ENCODE measurements at places on chromosomes 2 and 18.

- DNase-seq = no peak
These were observed 6.2 kb upstream of the SDC1 start for GRCh38 chr2:20231159-20231558.

GRCh38 chr2:180991361-180991760 lies 11.0 kb downstream of the UBE2E3 start:
- no peak for DNase-seq

DNA sequence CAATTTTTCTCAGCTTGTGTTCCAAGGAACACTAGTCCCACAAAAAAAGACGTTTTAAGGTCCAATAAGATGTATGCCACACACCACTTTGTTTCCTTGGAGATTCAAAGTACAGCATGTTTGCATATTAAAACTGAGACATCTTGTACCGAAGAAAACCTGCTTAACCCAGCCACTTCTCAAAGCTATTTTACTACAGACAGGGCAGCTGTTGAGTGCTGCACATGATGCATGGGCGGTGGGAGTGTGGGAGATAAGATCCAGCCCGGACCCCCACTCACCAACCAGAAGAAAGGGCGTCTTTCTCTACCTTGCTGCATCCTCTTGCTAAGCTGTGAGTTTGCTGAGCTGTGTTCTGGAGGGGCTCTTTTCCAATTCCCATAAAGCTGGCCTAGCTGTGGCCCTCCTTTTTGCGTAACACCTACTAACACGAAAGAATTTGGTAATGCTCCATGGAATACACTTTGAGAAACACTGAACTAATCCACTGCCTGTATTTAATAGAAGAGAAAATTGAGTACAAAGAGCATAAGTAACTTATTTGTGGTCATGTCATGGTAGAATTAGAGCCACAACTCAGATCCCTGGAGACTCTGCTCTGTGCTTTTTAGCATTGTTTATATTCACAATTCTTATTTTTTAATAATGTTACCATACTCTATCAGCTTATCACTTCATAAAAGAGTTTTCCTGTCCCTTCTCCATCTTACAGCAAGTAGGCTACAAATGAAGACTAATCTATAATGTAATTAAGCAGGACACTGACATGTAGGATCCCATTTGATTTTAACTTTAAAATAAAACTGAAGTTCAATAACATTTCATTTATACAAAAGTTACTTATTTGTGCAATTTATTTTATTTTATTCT lies 90.0 kb downstream of the PLEKHM3 start:
- DNase-seq = no peak

GRCh38 chr18:74982946-74983635 lies 225.8 kb downstream of the PTGR3 start:
- no peak for DNase-seq

- no peak for DNase-seq
These were observed 139.8 kb downstream of the RNF152 start for GRCh38 chr18:61752973-61753372.

DNA sequence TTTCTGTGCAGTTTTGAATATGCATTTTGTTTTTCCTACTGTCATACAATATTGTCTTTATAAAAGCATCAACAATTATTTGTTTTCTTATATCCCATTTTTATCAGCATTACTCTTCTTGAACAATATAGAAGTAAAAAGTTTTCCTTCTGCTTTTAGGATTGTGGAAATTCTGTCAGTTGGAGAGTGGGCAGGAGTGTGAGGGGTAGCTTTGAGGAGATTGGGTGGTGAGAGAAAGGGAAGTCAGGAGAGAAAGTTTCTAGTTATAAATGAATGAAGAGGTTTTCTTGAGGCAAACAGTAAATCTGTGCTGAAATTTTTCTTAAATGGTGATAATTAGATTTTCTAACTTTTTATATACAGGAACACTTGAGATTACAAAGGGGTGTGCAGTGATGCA lies 151.7 kb upstream of the NOSTRIN start:
- DNase-seq = no peak

DNA sequence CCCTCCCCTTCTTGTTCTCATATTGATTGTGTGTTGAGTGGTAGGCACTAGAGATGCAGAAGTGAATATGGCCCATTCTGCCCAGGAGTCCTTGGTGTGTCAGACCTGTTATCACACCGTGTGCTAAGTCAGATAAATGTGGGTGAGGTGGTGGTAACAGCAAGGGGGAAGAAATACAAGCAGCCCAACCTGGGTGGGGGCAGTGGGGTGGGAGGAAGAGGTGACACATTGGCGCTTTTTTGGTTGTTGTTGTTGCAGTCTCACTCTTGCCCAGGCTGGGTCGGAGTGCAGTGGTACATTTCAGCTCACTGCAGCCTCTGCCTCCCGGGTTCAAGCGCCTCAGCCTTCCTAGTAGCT lies 12.8 kb downstream of the B3GNT2 start:
- DNase-seq = no peak

- no peak for DNase-seq
These were observed 286.5 kb downstream of the C1D start for GRCh38 chr2:67776276-67776675.

- peak; percentile 56 for DNase-seq
These were observed 14.3 kb upstream of the TMEM185B start for GRCh38 chr2:120237491-120237902.

DNA sequence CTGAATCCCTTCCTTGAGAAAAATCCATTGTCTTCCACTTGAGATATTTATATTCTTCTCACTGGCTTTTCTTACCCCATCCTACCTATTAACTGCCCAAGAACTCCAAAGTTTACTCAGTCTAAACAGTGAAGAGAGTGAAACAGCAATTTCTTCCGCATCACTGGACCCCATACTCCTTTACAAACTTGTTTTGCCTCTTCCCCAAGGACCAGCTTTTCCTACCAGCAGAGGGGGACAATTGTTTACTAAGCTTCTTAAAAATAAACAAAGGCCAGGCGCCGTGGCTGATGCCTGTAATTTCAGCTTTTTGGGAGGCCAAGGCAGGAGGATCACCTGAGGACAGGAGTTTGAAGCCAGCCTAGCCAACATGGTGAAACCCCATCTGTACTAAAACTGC lies 52.0 kb downstream of the LRATD1 start:
- no peak for DNase-seq

DNA sequence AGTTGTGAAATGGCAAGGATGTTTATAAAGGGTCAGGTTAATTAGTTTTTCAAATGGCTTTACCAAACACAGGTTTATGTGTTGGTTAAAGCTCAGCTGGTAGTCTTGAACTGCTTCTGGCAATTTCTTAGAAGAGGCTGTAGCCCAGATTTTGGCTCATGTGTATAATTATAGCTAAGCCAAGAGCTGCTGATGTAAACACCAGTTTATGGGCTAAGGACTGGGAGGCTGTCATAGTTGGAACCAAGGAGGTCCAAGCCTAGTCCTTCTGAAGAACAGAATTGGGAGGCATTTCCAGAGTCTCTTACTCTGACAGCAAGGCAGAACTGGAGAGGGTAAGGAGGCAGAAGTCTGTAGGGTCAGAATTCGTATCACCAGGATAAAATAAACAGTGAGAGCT lies 25.4 kb downstream of the UBE2E3 start:
- no peak for DNase-seq

DNA sequence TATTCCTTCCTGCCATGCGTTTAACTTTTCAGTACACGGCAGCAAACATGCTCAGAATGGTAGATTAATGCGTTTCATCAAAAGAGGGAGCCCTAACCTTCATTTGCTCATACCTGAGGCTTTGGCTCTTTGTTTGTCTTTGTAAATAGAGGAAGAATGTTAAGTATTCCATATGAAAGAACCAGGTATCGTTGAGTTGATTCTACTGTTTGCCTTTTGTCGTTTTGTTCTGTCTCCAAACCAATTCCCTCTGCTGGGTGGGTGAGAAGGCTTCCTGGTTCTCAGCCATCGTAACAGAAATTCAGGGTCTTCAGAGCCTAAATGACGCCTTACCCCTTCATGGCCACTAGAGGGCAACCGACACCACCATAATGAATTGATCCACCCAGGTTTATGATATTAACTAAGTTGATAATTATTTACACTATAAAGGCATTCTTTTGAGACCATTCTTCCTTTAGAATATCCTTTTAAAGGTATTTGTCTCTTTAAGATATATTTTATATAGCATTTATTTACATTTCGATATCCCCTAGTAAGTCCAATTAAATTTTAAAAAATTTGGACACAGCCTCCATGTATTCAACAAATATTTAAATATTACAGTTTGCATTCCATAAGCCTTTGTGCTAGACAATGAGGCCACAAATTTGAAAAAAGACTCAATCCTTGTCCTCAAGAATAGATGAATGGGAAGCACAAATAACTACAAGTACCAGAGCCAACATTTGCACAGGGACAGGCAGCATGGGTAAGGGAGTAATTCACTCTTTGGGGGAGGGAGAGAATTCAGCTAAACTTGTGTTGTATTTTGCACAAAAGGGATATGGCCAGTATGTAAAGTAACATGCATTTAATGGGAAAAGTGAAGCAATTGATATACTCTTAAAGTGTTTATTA lies 48.1 kb downstream of the TIMM21 start:
- no peak for DNase-seq

DNA sequence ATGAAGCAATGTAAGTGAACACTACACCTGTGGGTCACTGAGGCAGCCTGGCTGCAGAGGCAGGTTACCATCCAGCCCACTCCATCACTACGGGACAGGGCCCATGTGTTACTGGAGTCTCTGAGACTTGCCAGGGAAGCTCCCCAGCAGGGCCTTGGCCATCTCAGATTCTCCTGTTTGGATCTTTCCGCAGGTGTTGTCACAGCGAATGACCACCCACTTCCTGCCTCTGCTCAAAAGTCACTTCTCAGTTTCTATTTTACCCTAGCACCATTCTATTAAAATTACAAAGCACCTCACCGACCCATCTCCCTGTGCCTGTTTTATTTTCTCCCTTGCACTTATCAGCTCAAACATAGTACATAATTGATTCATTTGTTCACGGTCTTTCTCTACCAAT lies 34.5 kb upstream of the L3MBTL4 start:
- no peak for DNase-seq

GRCh38 chr18:49169037-49169521 lies 218.3 kb upstream of the SMAD7 start:
- no peak for DNase-seq

- DNase-seq = no peak
These were observed 11.8 kb downstream of the TSHZ1 start for GRCh38 chr18:75222407-75222806.

DNA sequence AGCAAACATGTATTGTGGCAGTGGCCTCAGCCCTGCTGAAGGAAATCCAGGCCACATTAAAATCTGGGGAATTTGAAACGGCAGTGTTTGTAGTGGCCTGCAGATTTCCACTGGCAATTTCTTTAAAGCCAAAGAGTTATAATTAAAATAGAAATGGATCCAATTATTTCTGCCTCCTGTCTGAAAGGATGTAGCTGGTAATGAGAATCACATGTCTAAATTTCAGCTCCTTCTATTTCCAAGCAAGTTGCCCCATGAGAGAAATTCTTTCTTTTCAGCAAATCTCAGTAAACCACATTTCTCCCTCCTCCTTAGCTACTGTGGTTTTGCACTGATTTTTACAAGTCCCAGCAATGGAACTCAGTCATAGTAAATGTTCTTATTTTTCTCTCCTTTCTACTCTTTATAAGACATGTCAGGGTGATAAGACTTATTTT lies 55.4 kb upstream of the ZNF396 start:
- no peak for DNase-seq

- no peak for DNase-seq
These were observed 1196.1 kb upstream of the CDH2 start for GRCh38 chr18:29373000-29373399.

DNA sequence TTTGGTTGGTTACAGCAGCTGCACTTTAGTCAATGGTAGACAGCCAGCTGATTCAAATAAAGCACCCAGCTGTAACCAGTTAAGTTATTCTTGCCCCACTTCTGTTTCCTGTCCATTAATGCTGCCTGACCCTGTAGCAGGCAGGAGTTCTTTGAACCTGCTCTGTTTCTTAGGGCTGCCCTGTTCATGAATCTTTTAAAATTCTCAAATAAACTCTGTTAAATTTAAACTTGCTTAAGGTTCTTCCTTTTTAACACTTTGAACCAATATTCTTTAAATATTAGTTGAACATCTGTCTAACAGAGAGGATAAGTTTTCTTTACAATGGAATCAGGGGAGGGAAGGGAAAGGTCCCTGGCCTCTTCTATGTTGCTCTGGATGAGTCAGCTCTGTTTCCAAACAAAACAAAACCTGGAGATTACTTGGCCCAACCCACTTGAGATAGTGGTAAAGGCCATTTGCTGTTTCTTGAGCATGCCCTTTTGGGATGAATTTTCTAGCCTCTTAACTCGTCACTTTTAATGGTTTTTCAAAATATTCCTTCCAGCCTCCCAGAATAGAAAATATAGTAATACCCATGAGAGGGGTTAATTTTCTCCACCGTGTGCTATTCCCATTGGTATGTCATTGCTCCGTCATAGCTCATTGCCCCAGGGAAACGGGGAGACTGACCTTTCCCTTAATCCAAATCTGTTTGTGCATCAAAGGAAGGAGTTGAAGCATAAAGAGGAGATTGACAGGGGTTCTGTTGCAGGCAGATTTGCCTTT lies 112.1 kb upstream of the FHL2 start:
- DNase-seq = no peak

DNA sequence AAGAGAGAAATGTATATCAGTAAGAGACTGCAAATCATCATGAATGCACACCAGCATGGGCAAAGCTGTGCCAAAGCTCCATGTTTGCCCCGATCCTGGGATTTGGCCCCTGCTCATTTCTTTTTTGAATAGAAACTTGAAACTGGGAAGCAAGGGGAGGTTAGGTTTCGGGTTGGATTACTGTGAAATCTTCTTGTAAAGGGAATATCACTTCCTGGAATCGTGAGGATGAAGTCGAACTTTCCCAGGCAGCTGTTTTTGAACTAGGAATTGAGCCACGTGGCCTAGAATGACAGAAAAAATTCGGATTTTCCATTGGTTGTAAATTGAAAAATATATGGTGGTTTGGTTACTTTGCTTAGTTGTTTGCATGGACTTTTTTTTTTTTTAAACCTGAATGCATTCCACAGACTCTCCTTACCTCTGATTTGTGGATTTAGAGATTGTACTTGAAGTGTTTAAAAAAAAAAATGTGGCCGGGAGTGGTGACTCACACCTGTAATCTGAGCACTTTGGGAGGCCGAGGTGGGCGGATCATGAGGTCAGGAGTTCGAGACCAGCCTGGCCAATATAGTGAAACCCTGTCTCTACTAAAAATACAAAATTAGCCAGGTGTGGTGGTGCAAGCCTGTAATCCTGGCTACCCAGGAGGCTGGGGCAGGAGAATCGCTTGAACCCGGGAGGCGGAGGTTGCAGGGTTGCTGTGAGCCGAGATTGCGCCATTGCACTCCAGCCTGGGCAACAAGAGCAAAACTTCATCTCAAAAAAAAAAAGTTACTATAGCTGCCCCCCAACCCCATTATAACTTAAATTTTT lies 32.1 kb downstream of the GRHL1 start:
- no peak for DNase-seq

DNA sequence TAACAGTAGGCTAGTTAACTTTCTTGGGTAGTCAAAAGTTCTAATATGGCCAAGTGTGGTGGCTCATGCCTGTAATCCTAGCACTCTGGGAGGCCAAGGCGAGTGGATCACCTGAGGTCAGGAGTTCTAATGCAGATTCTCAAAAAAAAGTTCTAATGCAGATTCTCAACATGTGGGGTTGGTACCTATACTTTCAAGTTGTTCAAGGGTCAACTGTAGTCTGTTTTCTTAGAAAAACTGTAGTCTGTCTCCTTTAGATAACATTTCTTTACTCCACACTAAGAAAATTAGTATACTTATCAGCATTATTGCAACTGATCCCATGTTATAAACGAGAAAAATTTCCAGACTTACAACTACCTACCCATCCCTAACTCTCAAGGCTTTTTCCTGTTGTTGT lies 16.6 kb downstream of the INO80D start:
- no peak for DNase-seq

- DNase-seq = no peak
These were observed 21.0 kb upstream of the PTMA start for GRCh38 chr2:231687133-231687852.

All from suprapubic skin (tissue), 4 donors.